Mesenteric fat pad (tissue), 1 donor: ENCODE measurements at places on chromosomes 1 and 21.

- DNase-seq, result no peak
Measured at GRCh38 chr1:66333466-66334199, 200.3 kb upstream of the SGIP1 start.

- DNase-seq, result no peak
Measured at GRCh38 chr1:43048601-43049011, 89.9 kb upstream of the SLC2A1 start.

- DNase-seq, result no peak
Measured at GRCh38 chr1:210222340-210223006, 10.1 kb upstream of the SERTAD4 start.

DNA sequence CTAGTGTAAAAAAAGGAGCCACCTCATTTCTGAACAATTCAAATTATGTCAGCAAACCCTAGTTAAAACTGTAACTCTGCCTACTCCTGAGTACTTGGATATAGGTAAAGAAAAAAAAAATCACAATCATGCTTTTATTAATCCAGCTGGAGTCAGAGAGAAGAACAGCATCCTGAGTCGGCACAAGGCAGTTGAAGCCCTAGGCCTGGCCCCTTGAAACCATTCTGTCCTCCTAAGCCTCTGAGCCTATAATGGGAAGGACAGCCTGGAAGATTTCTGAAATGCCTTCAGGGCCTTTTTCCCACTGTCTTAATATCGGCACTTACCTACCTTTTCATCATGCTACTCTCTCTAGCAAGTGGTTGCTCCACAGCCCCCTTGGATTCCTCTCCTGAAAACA is 32.5 kb downstream of the CDC42BPA start:
- DNase-seq, result no peak

- no peak for DNase-seq
Measured at GRCh38 chr1:27538793-27539192, 48.8 kb upstream of the WASF2 start.

DNA sequence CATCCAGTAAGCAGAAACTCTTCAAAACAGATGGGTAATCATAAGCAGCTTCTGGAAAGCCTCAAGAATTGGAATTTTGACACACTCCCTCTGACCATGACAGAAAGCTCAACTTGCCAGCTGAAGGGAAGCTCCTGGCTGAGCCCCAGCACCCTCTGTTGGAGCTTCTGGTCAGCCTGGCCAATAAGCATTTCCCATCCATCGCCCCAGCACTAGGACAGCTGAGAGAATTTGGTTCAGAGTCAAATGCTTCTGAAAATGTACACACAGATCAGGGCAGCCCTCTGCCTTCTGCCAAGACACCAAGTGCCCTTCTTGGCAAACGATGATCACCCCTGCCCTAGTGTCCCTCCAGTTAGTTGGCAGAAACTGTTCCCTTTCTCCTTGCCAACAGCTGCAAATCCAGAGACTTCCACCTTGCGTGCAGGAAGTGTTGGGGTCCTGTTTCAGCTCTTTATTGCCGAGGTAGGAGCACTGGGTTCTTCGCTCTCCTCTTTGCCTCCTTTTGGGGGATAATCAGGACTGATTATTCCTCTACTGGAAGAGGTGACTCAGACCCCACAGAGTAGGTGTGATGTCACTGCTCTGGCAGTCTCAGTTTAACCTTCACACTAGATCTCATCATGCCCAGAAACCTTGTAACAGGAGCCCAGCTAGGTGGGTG is 11.9 kb downstream of the PIGV start:
- DNase-seq, result no peak

DNA sequence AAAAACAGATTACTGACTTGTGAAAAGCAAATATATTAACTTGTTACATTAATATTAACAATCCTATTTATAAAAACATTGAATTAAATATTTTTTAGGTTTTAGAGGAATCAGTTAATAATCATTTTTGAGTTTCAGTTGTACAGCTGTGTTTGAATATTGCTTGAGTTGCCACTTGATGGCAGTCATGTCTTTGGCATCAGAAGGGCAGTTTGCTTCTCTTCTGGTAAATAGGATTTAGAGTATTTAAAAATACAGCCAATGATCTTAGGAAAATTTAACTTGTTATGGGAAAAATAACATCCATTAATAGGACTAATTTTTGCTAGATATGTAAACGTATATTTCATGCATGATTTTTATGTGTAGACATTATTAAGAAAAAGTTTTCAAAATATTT is 234.1 kb downstream of the NCAM2 start:
- DNase-seq, result no peak

DNA sequence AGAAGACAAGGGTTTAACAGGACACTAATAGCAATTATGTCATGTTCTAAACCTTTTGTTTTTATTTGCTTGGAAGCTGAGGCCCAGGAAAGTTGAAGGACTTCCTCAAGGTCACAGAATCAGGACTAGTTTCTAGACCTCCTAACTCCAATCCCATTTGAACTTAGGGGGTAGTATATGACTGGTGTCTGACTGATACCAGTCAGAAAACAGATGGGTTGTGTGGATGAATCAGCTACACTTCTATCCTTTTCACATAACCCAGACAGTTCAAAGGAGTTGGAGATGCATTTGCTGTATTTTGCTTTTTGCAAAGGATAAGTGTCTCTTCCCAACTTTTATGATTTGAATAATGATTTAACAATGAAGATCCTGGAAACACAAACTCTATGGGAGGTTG is 322.5 kb downstream of the HLX start:
- DNase-seq, result no peak

GRCh38 chr21:40421121-40421520 is 425.8 kb downstream of the DSCAM start:
- no peak for DNase-seq
